Neural crest cell (in vitro differentiated cells): ENCODE measurements at places on chromosomes 2 and 18.

DNA sequence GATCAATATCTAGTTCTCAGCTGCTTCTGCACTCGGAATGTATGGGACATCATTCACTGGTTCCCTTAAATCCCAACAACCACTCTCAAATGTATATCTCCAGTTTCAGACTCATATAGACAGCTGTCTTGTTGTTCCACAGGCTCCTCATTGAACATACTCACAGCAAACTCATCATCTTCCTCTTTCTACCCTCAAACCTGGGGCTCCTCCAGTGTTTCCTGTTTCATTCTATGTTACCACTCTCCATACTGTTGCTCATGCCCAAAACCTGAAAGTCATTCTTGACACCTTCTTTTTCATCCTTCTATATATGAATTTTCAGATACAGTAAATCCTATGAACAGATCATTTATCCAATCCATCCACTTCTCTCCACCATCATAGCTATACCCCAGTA lies 18.7 kb upstream of the REL start:
- no peaks in the 10 kb centered on the region for H3K27me3 ChIP-seq
- no peaks in the 10 kb centered on the region for H3K4me1 ChIP-seq
- DNase-seq = no peak
- H3K36me3 ChIP-seq = no peaks in the 10 kb centered on the region

DNA sequence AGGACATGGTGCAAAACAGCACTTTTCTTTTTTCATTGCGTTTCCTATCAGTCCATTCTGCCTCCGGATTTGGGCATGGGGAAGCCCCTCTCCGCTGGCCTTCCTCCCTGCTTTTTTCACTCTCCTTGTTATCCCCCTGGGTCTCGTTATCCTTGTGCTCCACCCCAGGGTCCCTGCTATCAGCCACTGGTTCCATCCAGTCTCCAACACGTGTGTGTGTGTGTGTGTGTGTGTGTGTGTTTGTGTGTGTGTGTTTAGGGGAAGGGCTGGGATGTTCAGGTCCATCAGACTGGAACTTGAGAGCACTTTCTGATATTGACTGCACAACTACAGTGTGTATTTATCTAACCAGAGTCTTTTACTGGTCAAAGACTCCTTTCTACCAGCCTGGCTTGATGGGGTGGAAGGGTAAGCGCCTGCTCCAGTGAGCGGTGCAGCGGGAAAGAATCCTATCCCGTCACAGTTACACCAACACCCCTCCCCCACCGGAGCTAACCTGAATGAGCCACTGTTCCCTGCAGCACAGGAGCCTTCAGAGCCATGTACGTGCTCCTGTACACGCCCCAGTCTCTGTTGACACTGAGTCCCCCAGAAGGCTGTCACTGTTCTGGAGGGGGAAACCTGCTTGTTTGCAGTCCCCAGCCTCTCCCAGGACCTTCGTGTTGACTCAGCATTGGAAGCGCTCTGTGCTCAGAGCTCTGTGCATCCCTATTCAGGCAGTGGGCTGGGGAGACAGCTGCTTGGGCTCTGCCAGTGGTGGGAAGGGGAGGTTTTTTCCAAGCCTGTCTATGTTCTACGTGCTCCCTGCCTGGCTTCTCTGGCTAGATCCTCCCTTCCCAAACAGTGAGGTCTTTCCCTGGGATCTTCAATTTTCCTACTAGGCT lies 4.6 kb downstream of the INHA start:
- H3K4me1 ChIP-seq = peaks cover 27% of the 10 kb centered on the region
- peak; percentile 28 for DNase-seq
- no peaks in the 10 kb centered on the region for H3K36me3 ChIP-seq
- peaks cover 5% of the 10 kb centered on the region for H3K27me3 ChIP-seq

- H3K4me3 ChIP-seq = no peak overlapping the region
- no peak for DNase-seq
- H3K4me1 ChIP-seq = peaks cover 4% of the 10 kb centered on the region
- H3K27ac ChIP-seq = peak overlapping the region; percentile 57
- peaks cover 23% of the 10 kb centered on the region for H3K27me3 ChIP-seq
- H3K36me3 ChIP-seq = no peaks in the 10 kb centered on the region
These were observed 10.8 kb downstream of the SNORC start for GRCh38 chr2:232880764-232881351.

- H3K36me3 ChIP-seq = no peaks in the 10 kb centered on the region
- DNase-seq = no peak
- no peak overlapping the region for H3K27ac ChIP-seq
- H3K4me3 ChIP-seq = no peak overlapping the region
- H3K4me1 ChIP-seq = no peaks in the 10 kb centered on the region
These were observed 141.1 kb downstream of the DCC start for GRCh38 chr18:52481116-52481515.

DNA sequence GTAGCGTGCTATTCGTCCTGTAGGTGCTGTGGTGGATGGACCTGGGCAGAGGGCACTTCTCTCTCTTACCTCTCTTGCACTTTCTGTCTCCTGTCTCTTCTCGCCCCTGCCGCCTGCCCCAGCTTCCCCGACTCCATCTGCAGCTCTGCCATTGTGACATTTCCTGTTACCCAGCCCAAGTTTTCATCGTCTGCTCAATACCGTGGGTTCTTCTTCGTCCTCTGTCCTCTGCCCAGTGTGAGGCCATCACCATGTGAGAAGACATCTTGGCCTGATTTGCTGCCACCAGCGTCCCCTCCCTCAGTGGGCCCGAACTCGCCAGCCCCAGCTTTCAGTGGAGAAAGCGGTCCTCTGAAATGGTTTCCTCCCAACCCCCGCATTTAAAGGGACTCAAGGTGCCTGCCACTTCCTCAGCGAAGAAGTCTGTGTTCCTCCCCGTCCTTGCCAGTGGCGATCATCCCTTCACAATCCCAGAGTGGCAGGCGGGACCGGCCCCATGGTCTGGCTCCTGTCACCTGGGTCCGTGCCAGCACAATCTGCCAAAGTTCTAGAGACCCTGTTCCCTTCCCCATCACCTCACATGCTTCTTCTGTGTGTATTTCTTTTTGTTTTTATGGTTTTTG lies 18.0 kb downstream of the TGOLN2 start:
- no peak for DNase-seq
- H3K4me1 ChIP-seq = peaks cover 4% of the 10 kb centered on the region
- H3K27ac ChIP-seq = peak overlapping the region; percentile 10
- H3K4me3 ChIP-seq = no peak overlapping the region
- H3K36me3 ChIP-seq = no peaks in the 10 kb centered on the region
- H3K27me3 ChIP-seq = no peaks in the 10 kb centered on the region

DNA sequence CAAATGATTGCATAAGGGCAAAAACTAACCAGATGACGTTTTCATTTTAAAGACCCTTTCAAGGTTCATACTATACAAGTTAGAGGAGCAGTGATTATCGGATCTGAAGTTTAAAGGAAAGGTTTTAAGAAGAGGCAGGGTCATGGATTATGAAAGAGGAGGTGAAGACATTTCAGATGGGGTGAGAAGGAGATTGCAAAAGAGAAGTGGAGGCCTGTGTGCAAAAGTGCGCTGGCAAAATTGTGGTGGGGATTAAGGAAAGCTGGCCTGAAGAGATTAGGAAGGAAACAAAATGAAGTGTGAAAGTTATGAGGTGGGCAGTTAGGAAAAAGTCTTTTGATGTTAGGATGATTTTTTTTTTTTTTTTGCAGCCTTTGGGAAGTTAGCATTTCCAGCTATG lies 935.7 kb upstream of the FAM98A start:
- no peaks in the 10 kb centered on the region for H3K4me1 ChIP-seq
- DNase-seq = no peak
- no peak overlapping the region for H3K27ac ChIP-seq
- H3K36me3 ChIP-seq = no peaks in the 10 kb centered on the region
- H3K27me3 ChIP-seq = no peaks in the 10 kb centered on the region
